Trophoblast cell (in vitro differentiated cells and primary cell): ENCODE measurements at places on chromosomes 12 and 14.

GRCh38 chr12:107090711-107091110, 2.6 kb downstream of the CRY1 start:
- no peak for DNase-seq

- DNase-seq: no peak
Observed at GRCh38 chr14:85002846-85003245, 527.1 kb upstream of the FLRT2 start.

- DNase-seq: peak; percentile 27
Observed at GRCh38 chr12:8698132-8698851, 501 bp downstream of the RIMKLB start.

GRCh38 chr12:121253638-121254335, 42.7 kb downstream of the CAMKK2 start:
- DNase-seq: no peak

DNA sequence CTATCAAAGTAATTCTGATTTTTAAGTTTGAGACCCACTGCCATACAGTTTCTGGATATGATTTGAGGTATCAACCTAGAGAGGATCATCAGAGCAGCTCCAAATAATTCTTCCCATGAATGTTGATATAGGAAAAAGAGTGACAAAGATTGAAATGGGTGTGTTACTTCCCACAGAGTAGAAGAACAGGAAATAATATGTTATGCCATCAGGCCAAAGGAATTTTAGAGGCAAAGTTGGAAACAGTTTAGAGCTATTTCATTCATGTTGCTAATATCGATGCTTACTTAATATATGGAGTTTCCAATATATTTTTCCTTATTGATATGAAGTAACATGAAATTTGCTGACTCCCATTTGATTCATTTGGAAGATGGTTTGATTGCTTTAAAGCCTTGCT, 8.9 kb upstream of the MSRB3 start:
- DNase-seq: no peak

- DNase-seq: no peak
Observed at GRCh38 chr14:95943699-95944098, 67.1 kb downstream of the TUNAR start.
